ENCODE measurements at places on chromosomes 1 and 21.

DNA sequence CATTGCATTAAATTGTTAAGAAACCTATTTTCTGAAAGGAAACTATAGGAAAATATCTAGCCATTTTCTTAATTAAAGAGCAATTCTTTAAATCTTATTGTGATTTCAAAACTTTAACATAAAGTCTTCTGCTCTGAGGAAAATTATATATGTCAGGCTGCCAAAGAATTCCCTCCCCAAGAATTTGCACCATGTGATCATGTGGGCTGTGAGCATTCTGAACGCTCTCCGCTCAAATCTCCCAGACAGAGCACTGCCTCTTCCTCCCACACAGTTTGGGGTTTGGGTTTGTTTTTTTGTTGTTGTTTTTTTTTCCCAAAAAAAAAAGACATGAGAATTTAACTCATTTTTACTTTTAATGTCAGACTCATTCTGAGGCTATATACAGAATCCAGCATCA, 155.9 kb upstream of the PALMD start:
- peak; percentile 27 for DNase-seq

GRCh38 chr21:43295066-43295958, 126.5 kb downstream of the CRYAA start:
- DNase-seq, result no peak

- no peak for DNase-seq
These were observed 188.5 kb downstream of the TGFBR3 start for GRCh38 chr1:91697416-91697815.

DNA sequence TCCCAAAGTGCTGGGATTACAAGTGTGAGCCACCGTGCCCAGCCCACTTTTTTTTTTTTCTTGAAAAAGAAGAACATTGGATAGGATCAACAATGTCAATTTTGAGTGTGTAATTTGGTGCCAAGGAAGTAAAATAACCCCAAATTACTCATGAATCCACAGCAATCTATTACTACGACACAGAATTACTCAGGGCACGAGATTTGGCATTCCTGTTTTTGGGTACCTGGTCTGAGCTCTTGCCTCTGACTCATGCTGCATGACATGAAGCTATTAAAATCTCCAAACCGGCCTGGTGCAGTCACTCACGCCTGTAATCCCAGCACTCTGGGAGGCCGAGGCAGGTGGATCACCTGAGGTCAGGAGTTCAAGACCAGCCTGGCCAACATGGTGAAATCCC, 10.4 kb downstream of the RNF19B start:
- no peak for DNase-seq

GRCh38 chr1:206769304-206769731, 1.3 kb upstream of the IL19 start:
- DNase-seq, result no peak

- peak; percentile 25 for DNase-seq
These were observed 29.2 kb downstream of the POFUT2 start for GRCh38 chr21:45258466-45258865.

DNA sequence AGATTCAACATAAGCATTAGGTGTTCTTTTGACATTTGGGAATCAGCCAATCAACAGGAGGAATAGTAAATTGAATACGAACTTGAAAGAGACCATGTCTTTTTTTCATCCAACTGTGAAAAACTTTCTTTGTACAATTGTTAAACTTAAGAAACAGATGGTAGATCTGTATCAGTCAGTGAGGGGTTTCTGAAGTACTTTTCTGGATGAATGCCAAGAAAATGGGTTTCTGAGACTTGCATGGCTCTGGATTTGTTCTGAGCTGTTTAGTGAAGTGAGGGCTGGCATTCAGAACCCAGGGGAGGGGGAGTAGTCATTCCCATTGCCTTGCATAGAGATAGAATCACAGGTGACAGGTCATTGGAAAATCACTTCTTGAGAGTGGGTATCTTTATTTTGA, 37.4 kb downstream of the PTPRC start:
- DNase-seq, result no peak
